ENCODE measurements at places on chromosomes 2 and 18.

DNA sequence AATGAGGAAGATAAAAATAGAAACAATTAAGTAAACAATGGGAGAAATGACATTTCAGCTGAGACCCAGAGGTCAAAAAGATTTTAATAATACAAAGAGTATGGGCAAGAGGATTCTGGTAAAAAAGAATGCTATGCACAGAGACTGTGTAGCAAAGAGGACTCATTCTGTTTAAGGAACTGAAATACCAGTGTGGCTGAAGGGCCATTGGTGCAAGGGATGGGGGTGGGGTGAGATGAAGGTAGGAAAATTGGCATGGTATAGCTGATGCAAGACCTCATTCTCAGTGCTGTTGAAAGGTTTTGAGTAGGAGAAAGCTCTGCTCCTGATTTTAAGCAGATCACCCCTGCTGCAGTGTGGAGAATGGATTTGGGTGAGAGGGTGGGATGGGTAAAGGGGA, 10.8 kb downstream of the GALNT1 start:
- DNase-seq = peak; percentile 89

- peak; percentile 98 for DNase-seq
These were observed 68.5 kb upstream of the STK17B start for GRCh38 chr2:196239622-196240587.

DNA sequence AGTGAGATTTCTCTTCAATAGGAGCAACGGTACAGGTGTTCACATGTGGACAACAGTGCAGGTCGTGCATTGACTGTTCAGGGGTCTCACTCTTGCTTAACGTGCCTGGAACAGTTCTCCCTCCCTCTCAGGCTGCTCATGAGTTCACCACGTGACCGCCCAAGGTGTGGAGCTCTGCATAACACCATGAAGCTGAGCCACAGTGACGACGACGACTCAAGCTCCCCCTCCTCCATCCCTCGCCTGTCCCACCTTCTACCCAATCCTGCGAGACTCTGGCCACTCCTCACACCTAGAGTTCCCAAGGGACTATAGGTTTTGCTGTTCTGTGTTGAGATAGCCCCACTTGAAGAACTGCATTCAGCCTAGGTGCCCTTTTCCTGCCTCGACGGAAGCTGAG, 42.8 kb downstream of the STK25 start:
- no peak for DNase-seq

- DNase-seq = no peak
These were observed 21.6 kb downstream of the GPD2 start for GRCh38 chr2:156457523-156458517.

- no peak for DNase-seq
These were observed 22.5 kb downstream of the GATA6 start for GRCh38 chr18:22191923-22192322.

DNA sequence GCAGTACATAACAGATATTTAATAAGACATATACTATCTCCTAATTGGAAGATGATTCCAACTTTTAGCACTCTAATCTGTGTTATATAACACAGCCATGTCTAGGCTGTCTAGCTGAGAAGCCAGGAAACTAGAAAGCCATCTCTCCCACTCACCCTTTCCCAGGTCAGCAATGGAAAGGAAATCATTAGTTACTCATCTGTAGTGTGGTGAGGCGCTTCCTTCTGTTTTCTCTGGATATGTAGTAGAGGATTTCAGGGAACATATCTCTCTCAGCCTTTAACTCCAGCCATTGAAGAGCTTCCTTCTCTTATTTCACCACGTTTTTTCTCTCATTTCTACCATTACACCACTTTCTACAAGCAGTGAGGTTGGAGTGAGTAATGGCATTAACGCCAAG, 19.4 kb downstream of the RBBP8 start:
- DNase-seq = no peak

DNA sequence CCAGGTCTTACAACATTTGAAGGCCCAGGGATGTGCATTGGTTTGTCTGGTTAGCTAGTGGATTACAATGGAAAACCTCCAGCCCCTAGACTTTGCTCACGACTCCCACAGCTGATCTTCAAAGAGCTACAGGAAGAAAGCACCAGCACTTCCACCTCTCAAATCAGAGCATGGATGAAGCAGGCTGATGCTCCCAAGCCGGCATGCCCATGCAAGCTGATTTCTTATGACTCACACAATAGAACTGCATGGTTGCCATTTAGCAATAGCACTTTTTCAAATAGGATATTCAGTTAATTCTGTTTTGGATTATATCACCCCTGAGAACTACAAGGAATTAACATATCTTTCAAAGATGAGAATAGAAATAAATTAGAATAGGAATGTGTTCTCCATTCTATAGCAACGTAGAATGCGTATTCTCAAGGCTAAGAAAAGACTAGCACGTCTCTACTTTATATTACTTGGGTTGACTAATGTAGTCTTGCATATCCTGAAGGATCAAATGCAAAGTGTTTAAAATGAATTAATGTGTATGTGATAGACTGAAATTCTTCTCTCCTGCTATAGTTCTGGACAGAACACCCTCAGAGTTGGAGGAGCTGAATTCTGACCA, 292.4 kb downstream of the TRIB2 start:
- DNase-seq = no peak

GRCh38 chr2:196372276-196372809, 201.0 kb upstream of the STK17B start:
- no peak for DNase-seq

GRCh38 chr2:138296365-138296764, 205.2 kb upstream of the SPOPL start:
- no peak for DNase-seq

DNA sequence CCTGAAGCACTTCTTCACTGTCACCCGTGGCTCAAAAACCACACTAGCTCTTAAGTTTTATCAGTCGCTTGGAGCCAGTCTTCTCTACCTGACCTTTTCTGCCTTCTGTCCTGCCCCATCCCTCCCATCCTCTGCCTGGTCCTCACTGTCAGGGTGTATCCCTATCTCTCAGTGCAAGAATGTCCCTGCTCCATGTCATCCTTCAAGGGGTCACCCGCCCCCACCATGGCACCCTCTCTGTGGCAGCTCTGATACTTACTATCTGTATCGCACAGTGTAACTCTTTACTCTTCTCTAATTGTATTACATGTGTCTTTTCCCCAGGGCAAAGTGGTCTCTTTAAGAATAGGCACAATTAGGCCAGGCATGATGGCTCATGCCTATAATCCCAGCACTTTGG, 4.4 kb downstream of the VAMP5 start:
- DNase-seq = no peak

- no peak for DNase-seq
These were observed 271.5 kb downstream of the HRH4 start for GRCh38 chr18:24731981-24732380.

DNA sequence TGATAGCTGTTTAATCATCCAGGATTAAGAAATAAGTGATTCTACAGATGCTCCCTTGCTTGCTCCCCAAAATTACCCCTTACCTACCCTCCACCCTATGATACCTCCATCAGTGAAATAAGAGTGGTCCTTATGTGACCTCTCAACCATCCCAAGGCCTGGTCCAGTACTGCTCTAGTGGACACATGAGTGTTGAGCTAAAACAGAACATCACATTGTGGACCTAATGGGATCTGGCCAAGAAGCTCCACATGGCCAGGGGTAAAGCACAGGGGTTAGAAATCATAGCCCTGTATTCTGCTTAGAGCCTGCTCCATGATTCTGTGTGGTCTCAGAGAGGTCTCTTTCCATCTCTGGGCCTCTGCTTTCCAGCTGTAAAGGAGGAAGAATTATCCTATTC, 355.6 kb downstream of the TNS1 start:
- no peak for DNase-seq

DNA sequence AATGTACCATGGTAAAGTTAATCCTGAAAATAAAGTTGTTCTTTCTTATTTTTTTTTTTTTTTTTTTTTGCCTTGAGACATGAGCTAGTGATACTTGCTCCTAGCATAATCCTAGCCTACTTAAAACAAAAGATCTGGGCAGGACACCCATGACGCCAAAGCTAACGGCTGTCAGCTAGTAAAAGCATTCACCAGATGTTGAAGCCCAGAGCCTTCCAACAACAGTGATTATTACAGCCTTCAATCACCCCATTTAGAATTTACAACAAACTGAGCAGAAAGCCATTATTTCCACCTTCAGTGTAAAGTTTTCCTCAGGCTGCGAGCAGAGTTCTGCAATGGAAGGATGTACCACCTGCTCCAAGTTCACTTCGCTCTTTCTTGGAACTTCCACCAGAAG, 259.5 kb downstream of the SP3 start:
- no peak for DNase-seq
